ENCODE measurements at places on chromosomes 7 and 10.
A peak's percentile ranks its signal among the peaks of the same experiment; 100 is the strongest.

GRCh38 chr7:140926021-140926817 lies 1.5 kb upstream of the BRAF start:
- DNase-seq = no peak

- DNase-seq = peak; percentile 53
Observed at GRCh38 chr10:62057850-62058249, 156.4 kb downstream of the ARID5B start.

DNA sequence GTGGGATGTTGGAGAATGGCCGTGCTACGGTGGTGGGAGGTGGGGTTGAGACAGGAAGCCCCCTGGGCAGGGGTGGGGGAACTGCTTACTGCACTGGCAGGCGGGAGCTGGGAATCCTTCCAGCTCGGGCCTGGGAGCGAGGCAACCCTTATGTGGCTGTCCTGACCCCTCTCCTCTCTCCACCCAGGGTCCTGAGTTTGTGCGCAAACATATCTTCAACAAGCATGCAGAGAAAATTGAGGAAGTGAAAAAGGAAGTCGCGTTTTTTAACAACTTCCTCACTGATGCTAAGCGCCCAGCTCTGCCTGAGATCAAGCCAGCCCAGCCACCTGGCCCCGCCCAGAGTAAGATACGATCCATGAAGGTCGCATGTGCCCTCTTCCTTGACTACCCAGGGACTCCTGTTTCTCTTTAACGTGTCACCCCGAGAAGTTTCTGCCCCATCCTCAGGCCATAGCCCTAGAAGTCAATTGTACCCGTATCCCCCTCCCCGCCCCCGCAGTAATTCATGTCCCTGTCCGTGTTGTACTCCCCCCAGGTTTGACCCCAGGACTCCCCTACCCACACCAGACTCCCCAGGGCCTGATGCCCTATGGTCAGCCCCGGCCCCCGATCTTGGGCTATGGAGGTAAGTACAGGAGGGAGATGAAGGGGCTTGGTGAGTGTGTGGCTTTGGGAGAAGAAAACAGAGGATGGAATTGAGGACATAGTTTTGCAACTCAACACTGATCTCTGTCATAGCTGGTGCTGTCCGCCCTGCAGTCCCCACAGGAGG lies 1.8 kb downstream of the UFSP1 start:
- DNase-seq = no peak

DNA sequence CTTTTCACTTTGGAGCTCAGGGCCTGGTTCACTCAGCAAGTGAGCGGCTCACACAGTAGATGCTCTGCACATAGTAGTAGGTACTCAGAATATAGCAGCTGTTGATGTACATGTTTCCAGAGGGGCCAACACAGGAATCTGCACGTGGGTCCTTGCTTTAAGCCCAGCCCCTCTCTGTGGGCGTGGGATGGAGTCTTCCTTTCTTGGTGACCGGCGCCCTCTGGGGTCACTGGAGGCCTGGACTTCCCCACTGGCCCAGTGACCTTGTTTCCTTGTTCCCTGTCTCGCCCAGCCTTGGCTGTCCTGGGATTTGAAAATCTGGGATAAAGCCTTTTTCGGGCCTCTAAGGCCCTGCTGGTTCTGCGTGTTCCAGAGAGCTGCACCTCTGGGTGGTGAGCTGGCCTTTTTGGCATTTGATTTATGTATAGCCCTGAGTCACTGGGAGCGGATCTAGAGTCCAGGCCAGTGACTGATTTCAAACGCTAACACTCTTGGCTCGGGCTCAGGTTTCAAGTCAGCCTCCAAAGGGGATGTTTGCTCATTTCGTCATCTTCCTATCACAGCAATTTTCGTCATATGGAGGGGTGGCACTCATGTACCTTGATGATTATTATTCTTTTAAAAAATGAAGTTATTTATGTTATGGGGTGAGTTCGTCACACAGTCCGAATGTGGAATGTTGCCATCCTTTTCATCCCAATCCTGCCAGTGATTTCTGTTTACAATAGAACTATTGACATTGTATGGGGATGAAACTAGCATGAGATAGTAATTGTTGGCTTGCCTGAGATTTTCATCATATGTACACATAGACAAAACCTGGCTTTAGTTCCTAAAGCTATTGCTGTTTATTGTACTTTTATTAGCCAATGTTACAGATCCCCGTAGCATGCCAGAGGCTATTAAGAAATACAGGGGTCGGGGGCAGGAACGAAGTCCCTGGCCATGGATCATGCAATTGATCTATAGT lies 65.5 kb downstream of the CUX1 start:
- DNase-seq = peak; percentile 100

GRCh38 chr7:30427296-30428070 lies 51.1 kb downstream of the NOD1 start:
- no peak for DNase-seq

DNA sequence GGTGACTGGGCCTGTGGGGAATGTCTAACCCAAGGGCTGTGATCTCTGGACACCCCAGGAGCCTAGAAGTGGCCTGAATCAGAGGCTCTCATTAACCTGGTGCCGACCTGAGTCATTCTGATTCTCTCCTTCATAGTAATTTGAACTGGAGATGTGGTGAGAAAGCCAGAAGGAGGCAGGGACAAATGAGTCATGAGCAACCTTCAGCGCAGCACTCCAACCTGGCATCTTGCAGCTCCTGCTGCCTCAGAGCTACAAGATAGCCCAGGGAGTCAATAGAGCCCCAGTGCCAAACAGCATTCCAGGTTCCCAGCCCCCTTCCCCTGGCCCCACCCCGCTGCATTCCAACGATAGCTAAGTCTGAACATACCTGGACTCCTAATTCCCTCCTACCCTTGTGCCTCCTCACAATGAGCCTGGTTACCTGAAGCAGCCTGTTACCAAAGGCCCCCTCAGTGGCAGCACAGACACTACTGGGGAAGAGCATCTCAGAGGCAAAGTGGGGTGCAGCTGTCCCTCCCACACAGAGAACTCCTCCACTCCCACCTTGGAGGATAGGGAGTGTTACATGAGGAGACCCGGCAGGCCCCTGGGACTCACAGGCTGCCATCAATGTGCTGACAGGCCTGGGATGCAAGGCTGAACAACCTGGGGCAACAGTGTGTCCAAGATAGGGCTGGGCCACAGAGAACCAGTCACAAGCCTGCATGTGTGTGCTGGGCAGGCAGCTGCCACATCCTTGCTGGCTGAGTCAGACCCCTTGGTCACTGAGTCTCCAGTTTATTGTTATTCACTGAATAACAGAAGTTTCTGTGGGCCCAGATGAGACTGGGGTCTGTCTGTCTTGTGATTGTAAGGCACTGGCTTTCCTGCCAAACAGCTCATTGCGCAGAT lies 76.8 kb upstream of the LEP start:
- DNase-seq = peak; percentile 59

- peak; percentile 94 for DNase-seq
Observed at GRCh38 chr7:2172311-2173188, 60.2 kb downstream of the MAD1L1 start.

DNA sequence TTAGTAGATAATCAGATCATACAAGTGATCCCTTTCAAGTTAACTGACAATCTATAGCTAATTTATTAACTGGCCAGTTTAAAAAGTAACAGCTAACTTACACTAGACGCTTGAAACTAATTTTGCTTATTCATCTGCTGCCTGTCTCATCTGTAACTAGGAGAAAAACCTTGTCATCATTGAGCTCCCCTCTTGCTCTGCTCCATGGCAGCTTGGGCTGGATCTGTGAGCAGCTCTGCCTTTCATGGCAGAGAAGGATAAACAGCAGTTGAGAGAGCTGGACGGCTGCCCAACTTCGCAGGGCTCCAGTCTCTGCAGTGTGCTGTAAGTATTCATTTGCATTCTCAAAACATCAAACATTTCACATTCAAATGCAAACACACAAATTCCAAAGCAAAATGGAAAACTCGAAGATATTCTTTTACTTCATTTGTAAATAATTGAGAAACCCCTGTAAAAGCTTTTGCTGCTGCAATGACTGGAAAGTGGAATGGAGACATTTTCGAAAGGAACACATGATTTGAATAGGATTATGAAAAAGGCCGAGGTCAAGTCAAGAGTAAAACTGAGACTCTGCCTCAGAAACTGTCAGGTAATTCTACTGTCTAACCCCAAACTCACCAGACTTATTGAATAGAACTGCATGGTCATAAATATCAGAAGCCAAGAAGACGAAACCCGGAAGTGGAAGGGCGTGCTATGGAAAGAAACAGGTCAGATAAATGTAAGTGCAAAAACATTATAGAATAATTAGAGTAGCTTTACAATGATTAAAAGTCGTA lies 17.6 kb downstream of the SLC35B4 start:
- no peak for DNase-seq

DNA sequence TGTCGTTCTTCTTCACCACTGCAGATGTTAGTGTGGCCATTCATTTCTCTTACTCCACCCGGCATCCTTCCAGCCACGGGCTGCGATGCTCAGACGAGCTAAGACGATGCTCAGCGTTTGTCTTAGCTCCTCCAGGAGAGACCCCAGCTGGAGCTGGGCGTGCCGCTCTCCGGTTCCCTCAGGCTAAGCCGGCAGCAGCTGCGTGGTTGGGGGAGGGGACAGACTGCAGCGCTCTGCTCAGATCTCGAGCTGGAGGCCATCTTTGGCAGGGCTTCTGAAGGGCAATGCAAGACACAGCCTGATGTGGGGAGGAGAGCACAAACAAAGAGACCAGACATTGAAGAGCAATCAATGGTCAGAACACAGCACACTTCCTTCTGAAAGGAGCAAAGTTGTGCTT lies 4.8 kb downstream of the INA start:
- no peak for DNase-seq

DNA sequence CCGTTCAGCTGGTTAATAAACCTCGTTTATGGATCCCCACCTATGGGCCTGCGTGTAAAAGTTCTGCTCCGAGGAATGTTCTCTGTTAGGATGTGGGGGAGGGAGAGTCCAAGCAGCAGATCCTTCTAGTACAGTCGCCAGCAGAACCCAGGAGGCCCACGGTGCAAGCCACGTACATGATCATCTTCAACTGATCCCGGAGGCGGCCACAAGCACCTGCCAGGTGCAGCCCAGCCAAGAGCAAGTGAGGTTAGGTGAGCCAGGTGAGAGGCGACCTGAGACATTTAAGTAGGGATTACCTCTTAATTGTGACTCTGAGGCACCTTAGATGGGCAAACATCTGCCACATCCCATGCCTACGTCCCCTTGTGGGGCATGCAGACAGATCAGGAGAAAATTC lies 18.0 kb upstream of the FGFR2 start:
- no peak for DNase-seq

DNA sequence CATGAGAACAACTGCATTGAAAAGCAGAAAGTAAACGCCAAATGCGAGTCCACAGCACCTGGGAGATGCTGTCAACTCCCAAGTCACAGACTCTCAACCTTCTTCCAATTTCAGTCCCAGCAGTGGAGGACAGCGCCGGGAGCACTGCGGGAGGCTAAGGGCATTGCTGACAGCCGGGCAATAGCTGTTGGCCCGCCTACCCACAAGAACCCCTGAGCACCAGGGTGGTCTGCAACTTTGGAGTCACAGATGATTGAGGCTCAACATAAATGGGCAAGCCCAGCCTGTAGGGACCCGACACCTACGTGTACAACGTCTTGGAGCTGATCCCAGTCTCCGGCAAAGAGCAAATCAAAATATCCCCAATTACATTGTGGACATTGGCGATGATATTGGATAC lies 262.9 kb downstream of the TCERG1L start:
- no peak for DNase-seq

DNA sequence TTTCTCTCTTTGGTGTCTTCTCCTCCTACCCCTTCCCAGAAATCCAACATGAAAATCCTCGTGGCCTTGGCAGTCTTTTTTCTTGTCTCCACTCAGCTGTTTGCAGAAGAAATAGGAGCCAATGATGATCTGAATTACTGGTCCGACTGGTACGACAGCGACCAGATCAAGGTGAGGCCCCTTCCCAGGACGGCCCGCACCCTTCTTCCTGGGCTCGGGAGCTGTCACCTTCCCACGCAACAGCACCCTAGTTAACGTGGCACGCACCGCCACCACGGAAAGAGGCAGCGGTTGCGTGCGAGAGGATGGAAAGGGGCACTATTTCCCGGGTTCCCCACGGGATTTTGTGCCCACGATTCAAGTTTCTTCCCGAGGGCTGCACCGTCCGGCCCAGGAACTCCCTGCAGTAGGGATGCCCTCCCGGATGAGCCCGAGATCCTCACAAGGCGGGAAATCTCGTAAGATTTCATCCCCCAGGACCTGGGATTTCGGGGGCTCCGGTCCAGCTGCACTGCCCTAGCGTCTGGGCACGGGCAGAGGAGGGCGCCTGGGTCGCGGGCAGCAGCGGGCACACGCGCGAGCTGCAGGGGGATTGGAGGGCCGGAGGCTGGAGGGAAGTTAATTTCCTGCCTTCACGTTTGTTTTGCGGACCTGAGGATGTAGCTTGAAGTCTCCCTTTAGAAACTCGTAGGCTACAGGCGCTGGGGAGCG lies 834 bp downstream of the TAC1 start:
- no peak for DNase-seq

DNA sequence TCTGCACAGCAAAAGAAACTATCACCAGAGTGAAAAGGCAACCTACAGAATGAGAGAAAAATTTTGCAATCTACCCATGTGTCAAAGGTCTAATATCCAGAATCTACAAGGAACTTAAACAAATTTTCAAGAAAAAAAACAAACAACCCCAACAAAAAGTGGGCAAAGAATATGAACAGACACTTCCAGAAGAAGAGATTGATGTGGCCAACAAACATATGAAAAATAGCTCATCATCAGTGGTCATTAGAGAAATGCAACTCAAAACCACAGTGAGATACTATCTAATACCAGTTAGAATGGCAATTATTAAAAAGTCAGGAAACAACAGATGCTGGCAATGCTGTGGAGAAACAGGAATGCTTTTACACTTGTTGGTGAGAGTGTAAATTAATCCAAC lies 7.1 kb upstream of the MKLN1 start:
- no peak for DNase-seq

Data from fibroblast of skin of right quadriceps (primary cell).